Stimulated activated CD8-positive, alpha-beta memory T cell treated with anti-CD3 and anti-CD28 coated beads, Interleukin-2, amount 100 ng/mL, for 1 hour (primary cell): ENCODE measurements at places on chromosomes 4 and X.
A peak's percentile ranks its signal among the peaks of the same experiment; 100 is the strongest.

GRCh38 chr4:185464887-185465286, 6.6 kb downstream of the CCDC110 start:
- no peak for DNase-seq

GRCh38 chr4:121913667-121914066, 38.2 kb downstream of the TRPC3 start:
- DNase-seq = no peak

GRCh38 chrX:110317061-110317819, 645 bp downstream of the AMMECR1 start:
- peak; percentile 6 for DNase-seq

GRCh38 chr4:56321251-56321650, 66.0 kb downstream of the AASDH start:
- DNase-seq = no peak

- DNase-seq = no peak
These were observed 51.9 kb upstream of the DHRSX start for GRCh38 chrX:2552621-2553201.

- no peak for DNase-seq
These were observed 27.8 kb downstream of the DIPK2B start for GRCh38 chrX:45172890-45173289.

- DNase-seq = no peak
These were observed 124.8 kb upstream of the CITED1 start for GRCh38 chrX:72430405-72430968.

- DNase-seq = no peak
These were observed 228.1 kb downstream of the ARHGAP24 start for GRCh38 chr4:85703096-85703495.

DNA sequence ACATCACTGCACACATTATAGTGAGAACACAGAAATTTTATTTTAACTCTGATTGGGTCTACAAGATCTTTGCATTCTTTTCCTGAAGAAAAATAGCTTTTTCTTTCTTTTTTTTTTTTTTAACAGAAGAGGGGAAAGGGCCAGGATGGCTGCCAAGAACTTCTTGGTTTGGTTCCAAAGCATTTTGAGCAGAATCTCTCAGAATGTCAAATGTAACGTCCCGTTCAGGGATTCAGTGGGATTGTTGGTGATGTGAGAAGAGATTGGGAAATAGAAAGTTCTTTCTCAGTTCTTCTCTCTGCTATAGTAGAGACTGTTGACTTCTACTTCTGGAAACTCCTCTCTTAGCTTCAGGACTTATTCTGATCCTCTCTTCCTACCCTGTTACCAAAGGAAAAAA, 70.9 kb upstream of the CBR4 start:
- DNase-seq = no peak

GRCh38 chr4:1172971-1173757, 781 bp upstream of the SPON2 start:
- DNase-seq = no peak

GRCh38 chrX:21723084-21723483, 34.8 kb downstream of the SMPX start:
- DNase-seq = no peak

DNA sequence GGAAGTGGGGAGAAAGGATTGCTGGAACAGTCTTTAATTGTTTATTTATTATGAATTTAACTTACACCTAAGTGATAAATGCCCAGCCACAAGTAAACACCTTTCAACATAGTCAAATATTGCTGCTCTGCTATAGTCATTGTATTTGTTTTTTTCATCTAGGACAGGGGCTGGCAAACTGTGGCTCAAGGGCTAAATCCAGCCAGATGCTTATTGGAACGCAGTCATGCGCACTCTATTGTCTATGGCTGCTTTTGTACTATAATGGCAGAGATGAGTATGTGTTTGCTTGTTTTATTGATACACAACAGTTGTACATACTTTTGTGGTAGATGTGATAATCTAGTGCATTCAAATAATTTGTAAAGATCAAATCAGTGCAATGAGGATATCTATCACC, 95.3 kb downstream of the ZAR1 start:
- DNase-seq = no peak

GRCh38 chrX:30504309-30504708, 73.3 kb downstream of the TASL start:
- no peak for DNase-seq

DNA sequence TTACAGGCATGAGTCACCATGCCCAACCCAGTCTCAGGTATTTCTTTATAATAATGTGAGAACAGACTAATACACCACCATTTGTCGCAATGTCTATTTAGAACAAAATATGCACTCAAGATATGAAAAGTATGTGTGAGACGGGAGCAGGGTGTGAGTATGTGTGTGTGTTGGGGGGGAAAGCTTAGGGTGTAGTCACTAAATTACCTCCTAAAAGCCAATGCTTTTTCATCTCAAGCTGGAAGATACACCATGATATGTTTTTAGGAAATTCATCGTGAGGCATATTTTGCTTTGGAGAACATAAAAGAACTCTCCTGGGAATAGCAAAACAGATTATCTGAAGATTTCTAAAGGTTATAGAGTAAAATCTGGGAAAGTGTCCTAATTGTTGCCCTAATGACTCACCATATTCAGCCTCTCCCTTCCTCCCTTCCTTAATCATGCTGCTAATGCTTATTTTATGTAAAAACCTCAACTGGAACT, 262.7 kb downstream of the PDHA2 start:
- no peak for DNase-seq

GRCh38 chr4:2416564-2417225, 1.8 kb downstream of the ZFYVE28 start:
- DNase-seq = no peak

- no peak for DNase-seq
These were observed 6.6 kb downstream of the OCIAD2 start for GRCh38 chr4:48899950-48900349.

GRCh38 chrX:40142417-40142816, 44.7 kb upstream of the BCOR start:
- DNase-seq = no peak

DNA sequence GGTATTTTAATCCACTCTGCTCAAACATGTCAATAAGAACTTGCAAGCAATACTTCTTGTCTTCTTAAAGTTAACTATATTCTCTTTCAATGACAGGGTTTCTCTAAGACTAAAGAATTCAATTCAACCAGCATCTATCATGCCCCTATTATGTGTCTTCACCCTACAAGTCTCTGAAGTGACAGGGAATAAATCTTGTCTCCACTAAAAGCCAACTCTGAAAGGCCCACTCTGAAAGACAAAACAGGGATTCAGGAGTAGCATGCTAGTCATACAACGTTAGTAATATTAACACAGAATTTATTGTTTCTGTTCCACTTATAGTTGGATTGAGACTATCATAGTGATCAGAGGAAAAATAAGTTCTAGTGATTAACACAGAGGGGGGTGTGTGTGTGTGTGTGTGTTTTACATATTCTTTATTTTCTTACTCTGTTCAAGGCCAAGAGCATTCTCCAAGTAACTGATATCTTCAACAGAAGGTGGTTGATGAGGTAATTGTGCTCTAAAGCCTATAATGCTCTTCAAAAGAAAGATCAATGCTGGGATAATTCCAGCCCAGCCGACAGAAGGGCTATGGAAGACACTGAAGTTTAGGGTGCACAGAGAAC, 122.4 kb upstream of the DCLK2 start:
- DNase-seq = no peak

DNA sequence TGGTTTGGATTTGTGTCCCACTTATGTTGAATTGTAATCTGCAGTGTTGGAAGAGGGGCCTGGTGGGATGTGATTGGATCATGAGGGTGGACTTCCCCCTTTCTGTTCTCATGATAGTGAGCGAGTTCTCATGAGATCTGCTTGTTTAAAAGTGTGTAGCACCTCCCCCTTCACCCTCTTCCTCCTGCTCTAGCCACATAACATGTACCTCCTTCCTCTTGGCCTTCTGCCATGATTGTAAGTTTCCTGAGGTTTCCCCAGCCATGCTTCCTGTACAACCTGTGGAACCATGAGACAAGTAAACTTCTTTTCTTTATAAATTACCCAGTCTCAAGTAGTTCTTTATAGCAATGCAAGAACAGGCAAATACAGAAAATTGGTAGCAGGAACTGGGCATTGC, 138.7 kb downstream of the INPP4B start:
- no peak for DNase-seq

GRCh38 chr4:189656641-189657040, 284.0 kb upstream of the FRG1 start:
- DNase-seq = no peak

GRCh38 chrX:68930542-68931317, 101.9 kb downstream of the EFNB1 start:
- no peak for DNase-seq

DNA sequence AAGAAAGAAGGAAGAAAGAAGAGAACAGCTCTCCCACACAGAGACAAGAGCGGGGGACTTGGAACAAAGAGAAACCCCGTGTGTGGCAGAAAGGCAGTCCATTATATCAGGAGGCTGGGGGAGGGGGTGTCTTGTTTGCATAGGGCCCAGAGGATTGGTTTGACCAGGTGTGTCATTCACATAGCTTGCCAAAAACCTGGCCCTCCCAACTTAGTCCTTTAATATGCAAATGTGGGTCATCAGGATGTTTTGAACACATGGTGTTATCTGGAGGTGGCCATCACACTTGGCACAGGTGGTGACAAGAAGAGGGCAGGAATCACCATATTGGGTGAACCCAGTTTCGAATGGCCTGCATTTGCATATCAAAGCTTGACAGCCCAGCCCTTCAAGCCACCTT, 111.7 kb downstream of the LINC00632 start:
- no peak for DNase-seq

DNA sequence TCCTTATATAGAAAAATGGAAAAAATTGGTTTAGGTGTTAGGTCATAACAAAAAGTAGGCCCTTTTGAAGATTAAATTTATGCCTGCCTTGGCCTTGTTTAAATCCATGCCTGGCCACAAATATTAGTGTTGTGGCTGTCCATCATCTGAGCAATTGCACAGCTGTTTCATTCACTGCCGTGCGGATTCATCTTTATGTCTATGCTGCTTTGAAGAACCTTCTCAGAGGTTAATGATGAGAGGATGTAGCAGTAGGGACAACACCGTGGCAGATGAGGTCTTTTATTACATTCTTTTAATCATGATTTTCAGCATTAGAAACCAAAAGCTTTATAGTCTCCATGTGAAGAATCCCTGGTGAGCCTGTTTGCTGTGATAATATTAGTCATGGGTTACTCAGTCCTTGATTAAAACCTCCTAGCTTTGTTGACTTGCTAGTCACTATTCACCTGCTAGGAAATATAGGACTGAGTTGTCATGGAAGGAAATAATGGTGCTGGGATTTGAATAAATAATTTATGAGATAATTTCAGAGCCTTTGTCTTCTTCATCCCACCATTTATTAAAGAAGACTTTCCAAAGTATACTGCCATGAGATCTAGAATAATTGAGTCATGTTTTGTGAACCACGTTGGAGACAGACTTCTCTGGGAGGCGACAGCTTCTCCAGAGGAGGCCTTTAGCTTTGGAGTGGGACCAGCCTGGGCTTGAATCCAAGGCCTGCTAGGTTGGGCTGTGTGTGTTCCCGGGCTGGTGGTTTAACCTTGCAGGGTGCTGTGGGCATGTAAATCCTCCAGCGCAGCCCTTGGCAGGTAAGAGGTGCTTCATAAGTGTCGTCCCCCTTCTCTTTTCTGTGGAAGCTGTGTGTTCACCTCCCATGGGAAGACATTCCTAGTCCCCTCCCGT, 53.5 kb downstream of the PTTG2 start:
- DNase-seq = no peak

DNA sequence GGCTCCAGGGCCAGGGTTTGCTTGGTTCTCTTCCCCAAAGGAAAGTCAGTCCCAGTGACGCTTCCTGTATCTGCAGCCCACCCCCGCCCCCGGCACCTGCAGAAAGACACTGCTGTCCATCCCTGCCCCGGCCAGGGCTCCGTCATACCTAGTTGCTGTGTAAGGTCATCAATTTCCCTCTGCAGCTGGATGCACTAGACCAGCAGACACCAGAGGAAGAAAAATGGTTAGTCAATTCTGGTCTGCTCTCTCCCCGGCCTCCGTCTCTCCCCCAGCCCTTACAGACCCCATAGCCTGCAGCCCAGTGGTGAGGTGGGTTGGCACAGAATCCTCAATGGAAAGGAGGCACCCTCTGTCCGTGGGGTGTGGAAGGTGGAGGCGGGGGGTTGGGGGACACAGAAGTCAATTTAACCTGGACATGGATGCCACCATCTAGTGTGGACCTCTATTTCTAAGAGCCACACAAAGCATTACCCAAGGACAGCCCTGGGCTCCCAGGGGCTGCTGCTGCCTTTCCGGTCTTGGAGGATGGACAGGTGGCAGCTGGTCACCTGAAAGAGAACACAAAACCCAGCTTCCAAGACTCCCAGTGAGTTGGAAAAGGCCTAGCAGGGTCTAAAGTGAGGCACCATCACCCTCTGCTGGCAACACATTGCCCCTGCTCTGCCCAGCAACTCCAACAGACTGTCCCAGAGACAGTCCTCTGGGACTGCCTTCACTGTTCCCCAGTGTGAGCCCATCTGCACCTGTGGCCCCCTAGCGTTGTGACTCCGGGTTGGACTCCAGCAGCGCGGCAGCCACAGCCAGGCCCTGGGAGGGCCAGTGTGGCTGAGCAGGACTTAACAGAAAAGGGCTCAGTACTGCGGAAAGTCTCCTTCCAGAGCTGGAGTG, 40.2 kb upstream of the NHSL2 start:
- no peak for DNase-seq

DNA sequence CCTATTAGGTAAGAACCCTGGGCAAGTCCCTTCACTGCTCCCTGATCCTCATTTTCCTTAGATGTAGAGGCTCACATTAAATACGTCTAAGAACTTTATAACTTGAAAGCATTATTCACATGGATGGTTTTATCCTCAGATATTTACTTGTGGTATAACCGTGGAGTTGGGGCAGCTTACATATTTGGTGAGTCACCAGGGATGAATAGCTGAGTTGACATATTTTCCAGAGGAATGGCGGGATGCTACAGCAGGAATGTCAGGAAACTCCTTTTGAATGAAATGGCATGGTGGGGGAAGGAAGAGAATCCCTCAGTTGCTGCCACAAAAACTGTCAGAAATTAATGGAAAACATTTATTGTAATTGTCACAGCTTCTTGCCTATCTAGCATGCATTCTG, 165.3 kb upstream of the RPS6KA3 start:
- DNase-seq = no peak

GRCh38 chr4:87679449-87680169, 29.5 kb downstream of the DMP1 start:
- DNase-seq = no peak

GRCh38 chrX:39170464-39170863, 369.2 kb downstream of the MID1IP1 start:
- DNase-seq = no peak

DNA sequence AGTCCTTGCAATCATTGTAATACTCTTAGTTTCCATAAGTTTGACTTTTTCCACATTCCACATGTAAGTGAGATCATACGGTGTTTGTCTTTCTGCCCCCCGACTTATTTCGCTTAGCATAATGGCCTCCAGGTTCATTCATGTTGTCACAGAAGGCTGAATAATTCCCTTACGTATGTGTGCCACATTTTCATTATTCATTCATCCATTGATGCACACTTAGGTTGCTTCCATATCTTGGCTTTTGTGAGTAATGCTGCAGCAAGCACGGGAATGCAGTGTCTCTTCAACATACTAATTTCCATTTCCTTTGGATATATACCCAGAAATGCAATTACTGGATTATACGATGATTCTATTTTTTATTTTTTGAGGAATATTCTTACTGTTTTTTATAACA, 22.0 kb upstream of the VEGFC start:
- no peak for DNase-seq
